ENCODE measurements at places on chromosomes 1 and 21.

DNA sequence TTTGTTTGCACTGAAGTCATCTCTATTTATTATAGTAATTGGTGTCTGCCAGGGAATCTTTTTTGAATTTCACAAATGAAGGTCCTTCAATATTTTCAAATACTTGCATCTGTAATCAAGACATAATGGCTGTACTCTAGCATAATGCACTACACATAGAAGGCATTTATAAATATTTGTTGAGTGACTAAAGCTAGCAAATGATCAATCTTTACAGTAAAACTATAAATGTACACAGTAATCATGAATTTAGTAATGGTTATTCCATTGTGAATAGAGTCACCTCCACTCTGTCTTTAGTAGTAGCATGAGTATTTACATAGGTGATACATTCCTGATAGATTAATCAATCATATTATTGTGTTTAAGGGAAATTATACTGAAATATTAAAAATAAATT lies 119.6 kb downstream of the USH2A start:
- DNase-seq, result no peak

DNA sequence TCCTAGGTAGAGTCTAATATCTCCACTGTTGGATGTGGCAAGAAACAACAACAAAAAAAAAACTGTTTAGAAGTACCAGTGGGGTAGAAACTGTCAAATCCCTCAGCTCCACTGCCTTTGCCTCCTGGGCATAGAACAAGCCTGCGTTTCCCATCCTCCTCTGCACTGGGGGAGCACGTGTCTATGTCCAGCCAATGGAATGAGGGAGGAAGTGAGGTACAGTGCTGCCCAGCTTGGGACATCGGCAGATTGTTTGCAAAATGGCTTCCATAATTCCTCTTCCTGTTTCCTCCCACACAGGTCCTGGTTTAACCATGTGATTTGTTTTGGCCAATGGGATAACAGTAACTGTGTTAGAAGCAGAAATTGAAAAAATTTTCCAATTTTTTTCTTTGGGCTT lies 39.1 kb downstream of the PSMG1 start:
- no peak for DNase-seq

GRCh38 chr1:72623299-72623708 lies 341.0 kb upstream of the NEGR1 start:
- DNase-seq, result no peak

DNA sequence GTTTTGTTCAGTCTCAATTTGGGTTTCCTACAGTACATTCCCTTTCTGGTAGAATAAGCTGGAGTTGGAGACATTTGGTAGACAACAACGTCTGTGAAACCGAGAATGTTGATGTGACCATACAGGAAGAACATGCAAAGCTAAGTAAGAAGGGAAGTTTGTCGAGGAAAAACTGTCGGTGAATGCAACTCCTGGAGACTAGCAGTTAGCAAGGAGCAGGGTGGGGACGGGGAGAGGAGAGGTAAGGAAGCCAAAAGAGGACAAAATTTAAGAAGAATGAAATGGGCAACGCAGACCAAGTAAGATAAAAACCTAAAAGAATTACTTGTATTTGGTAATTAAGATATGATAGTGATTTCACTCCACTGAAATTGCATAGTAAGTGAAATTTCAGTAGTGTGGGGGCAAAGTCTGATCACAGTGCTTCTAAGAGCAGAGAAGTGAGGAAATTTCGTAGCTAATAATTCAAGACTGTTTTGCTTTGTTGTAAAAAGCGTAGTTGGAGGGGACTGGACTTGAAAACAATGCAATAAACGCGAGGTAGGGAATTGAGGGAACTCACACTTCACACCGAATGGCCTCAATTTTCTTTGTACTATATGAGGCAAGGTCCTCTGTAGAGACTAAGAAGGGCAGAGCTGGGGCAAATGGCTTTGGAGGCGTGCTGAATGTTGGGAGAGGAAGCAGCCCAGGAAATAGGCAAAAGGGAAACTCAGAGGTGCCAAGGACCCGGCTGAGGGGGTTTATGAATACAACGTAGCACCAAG lies 787 bp upstream of the GIPC2 start:
- DNase-seq, result no peak

DNA sequence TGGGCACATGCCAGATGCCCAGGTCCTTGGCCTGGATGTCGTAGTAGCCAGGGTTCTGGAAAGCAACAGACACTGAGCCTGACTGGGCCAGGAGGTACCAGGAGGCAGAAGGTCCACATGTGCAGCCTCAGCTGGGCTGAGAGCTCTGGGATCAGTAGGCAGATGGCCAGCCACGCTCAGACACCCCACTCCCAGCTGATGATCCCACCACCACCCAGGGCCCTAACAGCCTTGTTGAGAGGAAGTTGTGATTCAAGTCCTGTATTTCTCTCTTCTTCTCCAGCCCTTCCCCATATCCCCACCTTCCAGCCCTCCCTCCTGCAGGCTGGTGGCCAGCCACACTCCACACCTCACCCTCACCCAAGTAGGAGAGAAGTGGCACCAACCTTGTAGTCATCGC lies 4.0 kb downstream of the ITLN2 start:
- peak; percentile 56 for DNase-seq

GRCh38 chr1:72178266-72178665 lies 104.1 kb downstream of the NEGR1 start:
- DNase-seq, result no peak

DNA sequence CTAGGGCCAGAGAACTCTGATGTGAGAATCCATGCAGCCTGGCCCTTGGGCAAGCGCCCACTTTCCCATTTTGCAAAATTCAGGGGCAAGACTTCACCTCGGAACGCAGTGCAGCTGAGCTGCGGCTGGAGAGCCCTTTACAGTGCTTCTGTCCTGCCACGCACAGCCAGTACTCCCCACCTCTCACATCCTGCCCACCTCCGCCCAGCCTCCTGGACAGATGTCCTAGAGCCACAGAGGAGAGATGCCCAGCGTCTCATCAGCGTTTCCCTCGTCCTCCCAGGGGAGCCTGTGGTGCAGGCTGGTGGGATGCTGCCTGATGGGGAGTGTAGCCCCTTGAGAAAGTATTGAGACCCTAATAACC lies 29.6 kb downstream of the RUNX3 start:
- no peak for DNase-seq

- no peak for DNase-seq
Observed at GRCh38 chr1:53306168-53306567, 21.7 kb downstream of the LRP8 start.

- no peak for DNase-seq
Observed at GRCh38 chr21:25334046-25334730, 273.1 kb downstream of the MRPL39 start.

GRCh38 chr1:228488125-228488817 lies 1.1 kb downstream of the RNF187 start:
- DNase-seq, result peak; percentile 64

GRCh38 chr21:44846485-44847260 lies 26.8 kb downstream of the PTTG1IP start:
- DNase-seq, result peak; percentile 72

GRCh38 chr1:62508187-62508758 lies 71.4 kb downstream of the USP1 start:
- no peak for DNase-seq

DNA sequence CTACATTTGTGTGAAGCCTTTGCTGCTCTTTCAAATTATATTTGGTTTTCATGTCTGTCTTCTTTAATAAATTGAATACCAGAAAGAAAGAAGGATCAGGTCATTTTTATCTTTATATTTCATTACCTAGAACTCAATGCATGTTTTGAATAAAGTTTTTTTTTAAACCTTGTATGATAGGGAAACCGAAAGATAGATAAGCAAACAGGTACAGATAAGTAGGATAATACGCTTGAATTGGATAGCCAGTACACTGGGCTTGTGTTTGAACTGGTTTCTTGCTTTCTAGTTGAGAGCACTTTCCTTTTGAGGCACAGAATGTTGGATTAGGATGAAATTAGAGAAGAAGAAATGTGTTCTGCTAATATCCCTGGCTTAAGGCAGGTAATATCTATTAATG lies 46.9 kb downstream of the PKN2 start:
- DNase-seq, result no peak

DNA sequence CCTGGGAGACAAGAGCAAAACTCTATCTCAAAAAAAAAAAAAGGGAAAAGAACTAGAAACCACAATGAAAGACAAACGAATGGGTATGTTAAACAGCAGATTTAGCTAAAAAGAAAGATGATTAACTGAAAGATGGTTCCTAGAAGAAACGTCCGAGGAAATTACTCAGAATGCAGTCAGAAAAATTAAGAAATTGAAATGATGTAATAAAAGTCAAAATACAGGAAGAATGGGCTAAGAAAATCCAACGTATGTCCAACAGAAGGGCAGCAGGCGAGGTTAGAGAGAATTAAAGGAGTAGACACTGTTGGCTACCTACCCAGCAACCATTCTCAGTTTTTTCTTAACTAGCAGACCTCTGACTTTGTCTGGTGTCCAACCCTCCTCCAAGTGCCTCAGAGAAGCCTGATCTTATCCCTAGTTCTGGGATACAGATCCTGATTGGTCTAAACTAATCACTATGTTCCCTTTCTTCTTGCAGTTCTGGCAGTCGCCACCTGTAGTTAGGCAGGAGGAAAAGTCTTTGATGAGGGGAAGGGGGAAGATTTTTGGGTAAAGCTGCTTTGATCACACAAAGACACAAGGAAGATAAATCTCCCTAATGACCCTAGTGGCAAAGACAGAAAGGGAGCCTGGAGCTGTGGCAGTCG lies 25.7 kb downstream of the GPR161 start:
- no peak for DNase-seq

DNA sequence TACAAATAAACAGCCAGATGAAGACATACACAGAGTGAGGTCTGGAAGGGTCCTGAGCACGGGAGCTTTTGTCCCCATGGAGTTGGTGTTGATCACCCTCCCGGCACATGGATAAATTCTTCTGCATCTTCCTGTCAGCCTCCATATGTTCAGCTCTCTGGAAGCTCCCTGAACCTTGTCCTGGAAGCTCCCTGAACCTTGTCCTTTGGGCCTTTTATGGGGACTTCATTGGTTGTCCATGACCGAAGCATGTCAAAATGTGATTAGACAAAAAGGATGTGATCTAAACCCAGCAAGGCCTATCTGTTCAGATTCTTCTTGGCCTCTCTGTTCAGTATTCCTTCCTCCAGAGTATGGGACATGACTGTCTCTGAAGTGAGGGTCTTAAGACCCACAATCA lies 25.4 kb upstream of the RNF11 start:
- no peak for DNase-seq

GRCh38 chr1:8818325-8818775 lies 910 bp upstream of the RERE start:
- DNase-seq, result no peak

- no peak for DNase-seq
Observed at GRCh38 chr1:165854101-165854845, 26.9 kb downstream of the UCK2 start.

DNA sequence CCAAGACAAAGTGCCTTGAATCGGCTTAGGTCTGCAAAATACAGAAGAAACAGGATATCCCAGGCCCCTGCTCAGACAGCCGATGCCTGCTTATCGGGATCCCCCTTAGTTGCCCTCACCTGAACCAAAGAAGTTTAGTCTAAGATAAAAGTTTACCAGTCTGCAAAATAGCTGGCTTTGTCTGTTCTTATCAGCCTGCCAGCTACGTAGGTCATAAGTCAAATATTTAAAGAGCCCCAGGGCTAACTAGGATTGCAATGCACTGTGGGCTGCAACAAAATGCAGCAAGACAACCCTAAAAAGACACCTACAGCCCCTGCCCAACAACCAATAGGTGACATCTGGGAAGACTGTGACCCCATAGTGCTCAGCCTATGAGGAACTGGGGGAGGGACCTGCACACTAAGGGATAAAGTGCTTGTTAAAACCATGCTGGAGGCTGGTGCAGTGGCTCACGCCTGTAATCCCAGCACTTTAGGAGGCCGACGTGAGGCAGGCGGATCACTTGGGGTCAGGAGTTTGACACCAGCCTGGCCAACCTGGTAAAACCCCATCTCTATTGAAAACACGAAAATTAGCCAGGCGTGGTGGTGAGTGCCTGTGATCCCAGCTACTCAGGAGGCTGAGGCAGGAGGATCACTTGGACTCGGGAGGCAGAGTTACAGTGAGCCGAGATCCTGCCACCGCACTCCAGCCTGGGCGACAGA lies 27.4 kb downstream of the LRRC3 start:
- DNase-seq, result no peak

DNA sequence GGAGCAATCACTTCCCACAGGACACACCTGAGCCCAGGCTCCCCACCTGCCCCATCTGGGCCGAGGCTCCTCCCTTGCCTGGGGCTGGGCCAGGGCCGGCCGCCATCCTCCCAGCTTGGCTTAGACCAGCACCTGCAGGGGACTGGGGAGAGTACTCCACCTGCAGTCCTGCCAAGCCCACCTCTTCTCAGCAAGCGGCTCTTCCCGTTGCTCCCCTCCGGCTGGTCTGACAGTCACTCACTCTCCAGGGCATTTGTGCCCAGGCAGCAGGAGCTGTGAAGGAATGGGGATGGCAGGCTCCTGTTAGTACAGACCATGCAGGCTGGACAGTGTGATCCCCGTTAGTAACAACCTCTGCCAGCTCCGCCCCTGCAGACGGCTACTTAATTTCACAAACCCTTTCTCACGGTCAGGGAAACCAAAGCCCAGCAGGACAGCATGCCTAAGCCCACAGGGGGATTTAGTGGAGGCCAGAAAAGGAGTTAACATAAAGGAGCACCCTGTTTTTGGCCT lies at the start of gene FYB2:
Gene FYB2, minus strand, starts transcription at position 18 of the 513 bp plus-strand sequence. CDS start 114 bp downstream, outside the sequence.
- peak; percentile 59 for DNase-seq

GRCh38 chr1:88979054-88979748 lies 13.2 kb downstream of the KYAT3 start:
- DNase-seq, result no peak

DNA sequence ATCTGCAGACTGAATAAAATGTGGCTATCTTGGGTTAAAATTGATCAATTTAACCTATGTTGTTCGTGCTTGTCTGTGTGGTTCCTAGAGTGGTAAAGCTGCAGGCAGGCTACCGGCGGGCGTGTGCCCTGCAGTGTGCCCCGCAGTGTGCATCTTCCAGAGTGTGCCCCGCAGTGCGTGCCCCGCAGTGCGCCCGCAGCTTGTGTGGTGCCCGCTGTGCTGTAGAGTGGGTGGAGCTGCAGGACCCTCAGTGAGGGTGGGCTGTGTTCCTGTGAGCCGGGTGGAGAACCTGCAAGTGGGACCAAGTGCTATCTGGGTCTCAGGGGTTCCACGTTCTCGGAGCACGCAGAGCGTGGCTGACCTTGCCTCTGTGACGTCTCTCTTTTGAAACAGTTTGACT lies 10.7 kb downstream of the RRP1 start:
- peak; percentile 46 for DNase-seq
